ENCODE measurements at places on chromosomes 7 and 10.

DNA sequence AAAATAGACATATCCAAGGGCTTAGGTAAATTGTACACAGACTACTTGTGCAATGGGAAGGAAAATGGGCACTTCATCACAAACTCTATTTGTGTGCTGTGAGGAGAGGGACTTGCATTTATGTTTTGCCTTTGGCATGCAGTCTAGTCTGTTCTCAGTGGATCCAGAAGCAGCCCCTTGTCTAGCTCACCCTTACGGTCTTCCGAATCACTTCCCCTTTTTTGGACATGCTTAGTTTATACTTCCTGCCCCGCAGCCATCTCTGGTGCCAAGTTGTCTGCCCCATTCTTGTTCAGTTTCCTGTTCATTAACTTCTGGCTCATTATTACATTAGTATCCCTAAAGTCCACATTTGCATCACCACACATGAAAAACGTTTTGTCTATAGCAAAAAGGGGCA, 161.6 kb downstream of the NRCAM start:
- no peak for DNase-seq

GRCh38 chr7:142863891-142864685, 9.2 kb downstream of the EPHB6 start:
- DNase-seq: no peak

- DNase-seq: peak; percentile 50
These were observed 106.5 kb downstream of the HTR7 start for GRCh38 chr10:90751107-90751997.

- no peak for DNase-seq
These were observed 60.2 kb upstream of the NRG3 start for GRCh38 chr10:81814842-81815241.

GRCh38 chr10:23194966-23195845, 3.1 kb downstream of the PTF1A start:
- no peak for DNase-seq

GRCh38 chr7:42746214-42746613, 165.7 kb downstream of the C7orf25 start:
- peak; percentile 34 for DNase-seq

GRCh38 chr10:23512355-23513058, 73.6 kb downstream of the OTUD1 start:
- peak; percentile 57 for DNase-seq
